ENCODE measurements at places on chromosomes 2 and 18. TPM values are rescaled to one million over a fixed set of nuclear protein-coding genes. Genes with fewer than 3 reads are reported as not detected.

DNA sequence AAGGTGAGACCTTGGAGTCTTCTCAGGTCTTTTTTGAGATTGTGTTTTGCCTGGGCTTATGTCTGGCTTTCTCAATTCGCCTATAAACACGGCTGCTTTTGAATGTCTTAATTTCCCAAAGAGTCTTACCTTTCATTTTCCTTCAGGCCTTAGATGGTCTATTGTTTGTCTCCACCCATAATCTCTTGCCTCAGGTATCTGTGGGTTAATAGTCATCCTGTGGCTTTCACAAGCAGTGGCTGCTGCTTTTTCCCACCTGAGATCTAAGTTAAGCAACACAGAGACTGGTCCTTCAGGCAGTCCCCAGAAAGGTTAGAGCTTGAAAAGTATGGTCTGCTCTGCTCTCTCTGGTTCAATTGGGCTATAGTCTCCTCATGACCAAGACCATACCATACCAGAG lies 275.3 kb downstream of the INSIG2 start:
- no peak overlapping the region for H3K27ac ChIP-seq
- no peak for DNase-seq
- no peaks in the 10 kb centered on the region for H3K27me3 ChIP-seq
- no peaks in the 10 kb centered on the region for H3K36me3 ChIP-seq
- H3K4me1 ChIP-seq: no peaks in the 10 kb centered on the region
- H3K4me3 ChIP-seq: no peak overlapping the region

Gene PIAS2
- 47.6 TPM for total RNA-seq

Gene CRACDL
- total RNA-seq: 11.5 TPM

Gene TEX261
- 55.8 TPM for total RNA-seq
